ENCODE measurements at places on chromosomes 12 and 14. TPM values are rescaled to one million over a fixed set of nuclear protein-coding genes. Genes with fewer than 3 reads are reported as not detected.

DNA sequence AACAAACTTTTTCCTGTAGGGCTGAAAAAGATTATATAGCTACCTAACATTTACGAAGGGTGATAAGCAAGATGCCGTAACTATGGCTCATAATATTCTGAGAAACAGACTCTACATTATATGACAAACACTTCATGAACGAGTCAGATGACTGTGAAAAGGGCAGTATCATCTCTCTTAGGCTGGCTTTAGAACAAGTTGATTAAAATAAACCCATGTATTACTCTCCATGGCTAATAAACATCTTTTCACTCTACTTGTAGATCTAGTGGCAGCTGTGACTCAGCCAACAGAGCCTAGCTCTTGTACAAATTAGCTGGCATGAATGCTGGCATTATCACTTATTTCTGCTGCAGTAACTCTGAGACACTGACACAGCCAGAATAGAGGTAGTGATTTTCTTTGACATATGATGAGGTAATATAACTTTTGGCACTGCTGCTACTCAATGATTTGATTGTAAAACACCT, 47.1 kb downstream of the SLC2A13 start:
- no peak for DNase-seq

The CLEC9A gene
- not detected for polyA plus RNA-seq

GRCh38 chr12:22683131-22683530, 58.2 kb downstream of the ETNK1 start:
- no peak for DNase-seq

- no peak for DNase-seq
Measured at GRCh38 chr14:89359477-89360222, 57.4 kb downstream of the FOXN3 start.

- no peak for DNase-seq
Measured at GRCh38 chr14:104968541-104969401, 9.4 kb downstream of the AHNAK2 start.

- no peak for DNase-seq
Measured at GRCh38 chr12:105983622-105984320, 155.0 kb downstream of the NUAK1 start.

DNA sequence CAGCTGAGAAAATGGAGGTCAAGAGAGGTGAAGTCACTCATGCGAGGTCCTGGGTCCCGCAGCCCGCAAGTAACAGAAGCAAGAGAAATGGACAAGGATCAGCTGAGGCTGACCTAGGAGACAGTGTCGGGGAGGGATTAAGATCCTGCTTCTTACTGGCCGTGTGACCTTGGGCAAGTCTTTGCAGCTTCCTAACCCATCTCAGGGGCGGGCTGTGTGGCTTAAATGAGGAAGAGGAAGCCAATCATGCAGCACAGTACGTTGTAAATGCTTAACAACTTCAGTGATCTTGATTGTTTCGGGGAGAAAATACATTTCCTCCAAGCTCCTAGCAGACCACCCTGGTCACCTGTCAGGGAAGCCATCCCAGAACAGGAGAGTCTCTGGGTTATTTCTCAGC, 7.1 kb upstream of the PGF start:
- no peak for DNase-seq

All from naive thymus-derived CD4-positive, alpha-beta T cell (primary cell).